ENCODE measurements at places on chromosomes 2 and 18. TPM values are rescaled to one million over a fixed set of nuclear protein-coding genes. Genes with fewer than 3 reads are reported as not detected.

The FRZB gene
- 3.9 TPM for total RNA-seq

The MYCN gene
- 4.7 TPM for total RNA-seq

The IDH1 gene
- total RNA-seq: 39.9 TPM

The KLHL41 gene
- total RNA-seq: 1.4 TPM

The AFF3 gene
- 16.1 TPM for total RNA-seq

The ERCC3 gene
- total RNA-seq: 36.1 TPM

The TMEM150A gene
- total RNA-seq: 13.7 TPM

The NCOA1 gene
- 69.0 TPM for total RNA-seq

The GKN1 gene
- not detected for total RNA-seq

The DYNAP gene
- not detected for total RNA-seq

The RAD51AP2 gene
- total RNA-seq: 0.18 TPM

GRCh38 chr2:131475831-131476230, at the start of gene TUBA3D:
TSS of gene TUBA3D (plus strand) at chr2:131476119. CDS start at chr2:131476200, 81 bp downstream.
- no peaks in the 10 kb centered on the region for H3K4me1 ChIP-seq
- no peaks in the 10 kb centered on the region for H3K36me3 ChIP-seq
- H3K4me3 ChIP-seq: no peak within 1 kb of the TSS
- no peak within 1 kb of the TSS for H3K27ac ChIP-seq
- H3K27me3 ChIP-seq: no peaks in the 10 kb centered on the region

DNA sequence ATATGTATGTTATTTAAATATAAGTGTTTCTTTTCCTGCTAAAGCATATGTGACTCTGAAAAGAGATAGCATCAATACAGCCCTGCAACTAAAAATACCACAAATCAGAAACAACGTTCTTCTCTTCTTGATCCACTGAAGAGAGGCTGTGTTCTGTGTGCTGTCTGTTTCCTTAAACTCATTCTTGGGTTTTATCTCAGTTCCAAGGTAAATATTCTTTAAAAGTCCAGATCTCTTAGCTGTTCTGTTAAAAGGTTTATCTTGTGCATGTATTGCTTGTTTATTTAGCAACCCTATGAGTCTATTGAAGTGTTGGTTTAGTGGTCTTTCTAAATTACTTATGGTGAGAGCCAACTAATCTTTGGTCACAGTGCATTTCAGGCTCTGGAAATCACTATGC, 173.3 kb upstream of the NT5C1B start:
- H3K27ac ChIP-seq: no peak overlapping the region
- H3K36me3 ChIP-seq: no peaks in the 10 kb centered on the region
- H3K4me3 ChIP-seq: no peak overlapping the region
- no peak for DNase-seq
- no peaks in the 10 kb centered on the region for H3K4me1 ChIP-seq
- no peaks in the 10 kb centered on the region for H3K27me3 ChIP-seq

DNA sequence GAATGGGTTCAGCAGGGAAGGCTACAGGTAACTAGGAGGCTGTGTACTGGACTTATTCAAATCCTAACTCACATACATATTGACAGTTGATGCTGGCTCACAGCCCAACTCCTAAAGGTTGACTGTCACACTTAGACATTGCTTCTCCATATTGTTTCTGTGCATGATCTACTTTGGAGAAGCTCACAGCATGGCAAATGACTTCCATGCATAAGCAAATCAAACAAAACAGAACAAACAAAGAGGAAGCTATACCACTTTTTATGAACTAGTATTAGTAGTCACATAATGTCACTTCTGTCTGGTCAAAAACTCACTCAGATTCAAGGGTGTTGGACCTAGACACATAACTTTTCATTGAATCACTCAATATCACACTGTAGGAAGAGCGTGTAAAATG, 43.8 kb upstream of the CDH19 start:
- no peaks in the 10 kb centered on the region for H3K36me3 ChIP-seq
- H3K27ac ChIP-seq: no peak overlapping the region
- H3K4me3 ChIP-seq: no peak overlapping the region
- no peak for DNase-seq

GRCh38 chr2:121095257-121096080, 189.5 kb downstream of the TFCP2L1 start:
- peak; percentile 59 for DNase-seq
- H3K27me3 ChIP-seq: no peaks in the 10 kb centered on the region
- H3K36me3 ChIP-seq: no peaks in the 10 kb centered on the region

DNA sequence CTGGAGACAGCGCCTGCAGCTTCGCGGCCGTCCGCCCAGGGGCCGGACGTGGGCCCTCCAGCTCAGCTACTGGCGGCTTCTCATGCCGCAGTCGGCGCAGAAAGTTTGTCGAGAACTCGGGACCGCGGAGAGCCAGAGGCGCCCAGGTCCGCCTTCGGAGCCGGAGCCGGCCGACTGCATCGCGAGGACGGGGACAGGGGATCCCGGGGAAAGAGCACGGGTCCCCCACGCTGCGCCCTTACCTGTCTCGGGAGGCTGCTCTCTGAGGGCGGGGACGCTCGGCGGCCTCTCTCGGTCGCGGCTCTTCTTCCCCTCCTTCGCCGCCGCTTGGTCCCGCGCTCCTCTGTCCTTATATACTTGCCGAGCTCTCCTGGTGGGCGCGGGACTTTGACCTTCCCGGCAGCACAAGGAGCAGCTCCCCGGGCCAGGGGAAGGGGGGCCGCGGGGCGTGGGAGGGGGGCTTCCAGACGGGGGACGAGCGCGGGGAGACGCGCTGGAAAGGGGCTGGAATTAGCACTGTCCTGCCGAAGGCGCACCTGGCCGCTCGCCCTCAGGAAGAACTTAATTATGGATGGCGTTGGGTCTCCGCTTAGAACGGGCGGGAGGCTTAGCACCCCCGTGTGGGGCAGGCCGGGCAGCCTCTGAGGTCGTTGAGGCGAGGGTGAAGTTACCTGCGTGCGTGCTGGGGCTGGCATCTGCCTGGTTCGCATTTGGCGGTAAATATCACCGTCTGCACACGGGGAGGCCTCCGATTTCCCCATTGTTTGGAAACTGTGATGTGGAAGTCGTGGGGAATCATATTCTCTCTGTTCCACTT, at the start of gene POMC:
TSS of gene POMC (minus strand) at position 325 of the 817 bp plus-strand sequence. CDS start 3,808 bp downstream, outside the sequence.
- H3K27me3 ChIP-seq: peaks cover 2% of the 10 kb centered on the region
- H3K4me3 ChIP-seq: peak within 1 kb of the TSS; percentile 30

DNA sequence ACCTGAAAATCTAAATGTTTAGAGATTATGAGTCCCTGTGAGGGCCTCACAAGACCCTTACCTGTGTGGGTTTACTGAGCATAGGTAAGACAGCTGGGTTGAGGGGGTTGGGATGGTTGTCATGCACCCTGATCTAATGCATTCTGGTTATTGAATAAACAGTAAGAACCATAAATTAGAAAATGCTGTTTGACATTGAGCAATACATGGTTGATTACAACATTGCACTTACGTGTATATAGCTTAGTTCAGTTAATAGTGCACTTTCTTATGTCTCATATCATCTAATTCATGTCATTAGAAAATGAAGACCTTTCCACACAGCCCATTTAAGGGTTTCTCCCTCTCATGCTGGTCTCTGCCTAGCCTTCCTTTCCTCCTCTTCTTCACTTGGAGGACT, 253.5 kb upstream of the ATP5MC3 start:
- H3K27ac ChIP-seq: no peak overlapping the region
- no peak overlapping the region for H3K4me3 ChIP-seq
- no peak for DNase-seq
- no peaks in the 10 kb centered on the region for H3K36me3 ChIP-seq
- H3K4me1 ChIP-seq: no peaks in the 10 kb centered on the region
- H3K27me3 ChIP-seq: no peaks in the 10 kb centered on the region

DNA sequence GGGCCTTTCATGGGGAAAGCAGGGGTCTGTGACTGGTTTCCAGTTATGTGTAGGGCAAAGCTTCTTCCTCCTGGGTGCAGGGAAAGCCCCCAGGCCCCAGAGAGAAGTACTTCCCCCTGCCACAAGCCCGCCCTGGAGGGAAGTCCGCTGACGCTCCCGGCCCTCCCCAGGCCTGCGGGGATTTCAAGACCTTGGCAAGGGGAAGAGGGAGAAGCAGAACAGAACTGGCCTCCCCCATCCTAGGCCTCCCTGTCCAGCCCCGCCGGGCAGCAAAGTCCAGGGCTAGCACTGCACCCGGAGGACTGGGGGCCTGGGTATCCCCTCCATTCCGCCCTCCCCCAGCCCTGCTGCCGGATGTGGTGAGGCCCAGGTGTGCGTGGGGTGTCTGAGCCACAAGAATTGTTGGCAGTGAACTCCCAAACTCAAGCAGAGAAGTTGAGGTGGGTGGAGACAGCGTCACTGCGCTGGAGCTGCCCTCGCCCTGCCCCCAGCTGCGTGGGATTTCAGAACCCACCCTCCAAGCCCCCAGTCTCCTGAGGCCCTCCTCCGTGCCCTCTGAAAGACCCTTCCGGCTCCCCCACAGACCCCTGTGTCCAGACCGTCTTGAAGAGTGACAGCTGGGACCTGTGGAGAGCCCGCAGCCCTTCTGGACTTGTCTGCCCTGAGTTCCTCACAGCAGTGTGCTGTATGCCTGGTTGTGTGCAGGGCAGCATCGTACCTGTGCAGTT, 1.1 kb upstream of the DUSP2 start:
- H3K4me3 ChIP-seq: no peak overlapping the region
- H3K36me3 ChIP-seq: no peaks in the 10 kb centered on the region
- H3K27me3 ChIP-seq: no peaks in the 10 kb centered on the region
- peak; percentile 26 for DNase-seq

GRCh38 chr2:110886826-110887573, 154.6 kb downstream of the ACOXL start:
- no peaks in the 10 kb centered on the region for H3K36me3 ChIP-seq
- no peak overlapping the region for H3K27ac ChIP-seq
- H3K4me3 ChIP-seq: no peak overlapping the region
- DNase-seq: no peak

- no peak overlapping the region for H3K4me3 ChIP-seq
- no peaks in the 10 kb centered on the region for H3K4me1 ChIP-seq
- H3K36me3 ChIP-seq: no peaks in the 10 kb centered on the region
- no peak overlapping the region for H3K27ac ChIP-seq
These were observed 134.4 kb upstream of the ST6GAL2 start for GRCh38 chr2:107020392-107020791.

DNA sequence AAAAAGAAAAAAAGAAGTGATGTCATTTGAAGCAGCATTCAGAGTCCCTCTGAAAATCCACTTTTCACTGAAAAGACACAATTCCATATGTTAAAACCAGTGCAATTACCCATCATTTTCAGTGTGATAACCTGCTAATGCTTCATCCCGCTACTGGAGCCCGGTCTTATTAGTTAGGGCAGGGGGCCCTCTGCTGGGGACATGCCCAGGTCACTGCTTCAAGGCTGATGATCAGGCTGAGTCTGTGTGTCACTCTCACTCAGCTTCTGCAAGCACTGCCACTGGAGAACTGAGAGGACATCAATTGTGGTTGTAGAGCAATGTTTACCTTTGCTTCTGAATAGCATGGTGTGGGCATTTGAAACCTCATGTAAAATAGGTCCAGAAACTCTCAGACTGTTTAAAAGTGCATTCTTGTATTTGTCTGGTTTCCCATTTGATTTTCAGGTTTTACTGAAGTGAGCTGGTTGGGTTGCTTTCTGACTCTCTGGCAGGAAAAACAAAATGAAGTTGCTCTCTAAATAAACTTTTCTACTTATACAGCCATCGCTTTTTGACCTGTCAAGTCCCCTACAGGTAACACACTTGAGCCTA, 49.2 kb upstream of the NXPH2 start:
- H3K4me1 ChIP-seq: no peaks in the 10 kb centered on the region
- no peak overlapping the region for H3K4me3 ChIP-seq
- H3K27me3 ChIP-seq: no peaks in the 10 kb centered on the region
- no peak overlapping the region for H3K27ac ChIP-seq

- no peak overlapping the region for H3K27ac ChIP-seq
- H3K4me3 ChIP-seq: no peak overlapping the region
- no peak for DNase-seq
- H3K27me3 ChIP-seq: no peaks in the 10 kb centered on the region
- H3K36me3 ChIP-seq: no peaks in the 10 kb centered on the region
These were observed 12.9 kb downstream of the CGREF1 start for GRCh38 chr2:27105981-27106380.

DNA sequence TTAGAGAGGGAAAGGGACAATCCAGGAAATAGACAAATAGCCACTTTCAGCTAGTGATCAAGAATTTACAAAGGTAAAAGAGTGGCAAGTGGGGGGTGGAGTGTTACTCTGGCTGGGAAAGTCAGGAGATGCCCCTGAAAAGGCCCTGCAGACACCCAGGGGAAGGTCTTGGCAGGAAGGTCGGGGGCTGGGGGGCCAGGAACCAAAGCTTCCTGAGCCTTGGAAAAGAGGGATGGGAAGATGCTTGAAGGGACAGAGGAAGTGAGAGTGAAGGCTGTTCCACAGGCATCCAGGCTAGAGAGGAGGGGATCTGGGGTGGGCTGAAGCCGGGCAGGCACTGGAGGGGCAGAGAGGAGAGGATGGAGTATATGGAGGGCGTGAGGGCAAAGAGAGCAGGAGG, 3.9 kb upstream of the TMEM37 start:
- H3K4me1 ChIP-seq: peaks cover 31% of the 10 kb centered on the region
- H3K4me3 ChIP-seq: no peak overlapping the region
- no peaks in the 10 kb centered on the region for H3K27me3 ChIP-seq
- no peaks in the 10 kb centered on the region for H3K36me3 ChIP-seq

DNA sequence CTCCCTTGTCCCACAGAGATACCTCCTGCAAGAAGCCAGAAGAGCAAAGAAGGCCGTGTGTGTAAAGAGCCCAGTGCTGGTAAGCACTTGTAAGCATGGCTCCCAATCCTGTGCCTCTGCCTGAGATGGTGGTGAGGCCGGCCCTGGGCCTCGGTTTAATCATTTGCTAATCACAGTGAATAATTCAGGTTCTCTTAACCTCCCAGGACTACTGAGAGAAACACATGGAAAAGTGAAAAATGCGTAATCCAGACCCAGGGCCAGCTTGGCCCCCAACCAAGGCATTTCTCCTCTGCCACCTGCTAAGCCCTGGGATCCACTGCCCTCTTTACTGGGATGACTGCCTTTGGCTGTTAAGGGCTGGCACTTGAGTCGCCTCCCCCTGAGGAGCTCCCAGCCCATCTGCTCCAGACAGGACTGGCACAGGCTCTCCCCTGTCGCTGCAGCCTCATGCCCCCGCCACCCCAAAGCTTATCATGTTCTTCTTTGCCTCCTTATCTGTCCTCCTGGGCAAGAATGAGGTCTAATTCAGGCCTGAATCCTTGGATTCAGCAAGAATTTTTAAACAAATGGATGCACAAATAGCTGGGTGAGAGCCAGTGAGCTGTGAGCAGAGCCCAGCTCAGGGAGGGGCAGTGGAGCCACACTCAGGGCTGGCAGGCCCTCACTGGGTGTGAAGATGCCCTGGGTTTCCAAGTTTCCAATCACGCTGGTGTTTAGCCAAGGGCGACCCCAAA, 193.9 kb upstream of the HS6ST1 start:
- H3K27ac ChIP-seq: no peak overlapping the region
- no peak overlapping the region for H3K4me3 ChIP-seq
- no peaks in the 10 kb centered on the region for H3K36me3 ChIP-seq
- no peaks in the 10 kb centered on the region for H3K27me3 ChIP-seq
- DNase-seq: no peak

GRCh38 chr2:20633794-20634506, 16.9 kb downstream of the HS1BP3 start:
- peaks cover 4% of the 10 kb centered on the region for H3K4me1 ChIP-seq
- H3K36me3 ChIP-seq: no peaks in the 10 kb centered on the region
- DNase-seq: peak; percentile 44
- H3K27me3 ChIP-seq: no peaks in the 10 kb centered on the region

- H3K27ac ChIP-seq: no peak overlapping the region
- H3K27me3 ChIP-seq: no peaks in the 10 kb centered on the region
- no peak overlapping the region for H3K4me3 ChIP-seq
- no peaks in the 10 kb centered on the region for H3K4me1 ChIP-seq
- no peaks in the 10 kb centered on the region for H3K36me3 ChIP-seq
These were observed 57.7 kb downstream of the RNU4ATAC start for GRCh38 chr2:121588357-121588756.

GRCh38 chr2:160091381-160091780, 29.0 kb upstream of the PLA2R1 start:
- H3K27me3 ChIP-seq: no peaks in the 10 kb centered on the region
- H3K36me3 ChIP-seq: no peaks in the 10 kb centered on the region

GRCh38 chr2:39688181-39688580, 22.5 kb downstream of the TMEM178A start:
- no peaks in the 10 kb centered on the region for H3K27me3 ChIP-seq
- H3K4me1 ChIP-seq: no peaks in the 10 kb centered on the region
- H3K4me3 ChIP-seq: no peak overlapping the region
- DNase-seq: no peak
- H3K36me3 ChIP-seq: no peaks in the 10 kb centered on the region

Data from ovary (tissue), 10 donors.